ENCODE measurements at places on chromosomes 16 and 17.

GRCh38 chr16:53372992-53373871 lies 61.0 kb upstream of the RBL2 start:
- peak; percentile 51 for DNase-seq

DNA sequence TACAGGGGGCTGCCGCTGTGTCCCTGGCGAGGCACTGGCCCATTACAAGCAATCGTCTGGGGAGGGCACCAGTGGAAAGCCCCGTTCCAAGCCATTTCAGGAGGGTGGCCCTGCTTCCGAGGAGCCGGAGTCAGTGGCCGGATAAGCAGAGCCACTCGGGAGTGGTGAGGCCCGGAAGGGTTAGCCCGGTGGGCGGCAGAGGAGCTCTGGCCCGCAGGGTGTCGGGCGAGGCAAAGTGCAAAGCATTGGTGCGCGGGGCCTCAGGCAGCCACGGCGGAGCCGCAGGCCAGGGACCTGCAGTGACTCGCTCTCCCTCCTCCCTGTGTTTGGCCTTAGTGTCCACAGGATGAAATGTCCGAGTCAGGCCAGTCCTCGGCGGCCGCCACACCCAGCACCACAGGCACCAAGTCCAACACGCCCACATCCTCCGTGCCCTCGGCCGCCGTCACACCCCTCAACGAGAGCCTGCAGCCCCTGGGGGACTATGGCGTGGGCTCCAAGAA lies 24.6 kb downstream of the NME3 start:
- DNase-seq, result peak; percentile 64

DNA sequence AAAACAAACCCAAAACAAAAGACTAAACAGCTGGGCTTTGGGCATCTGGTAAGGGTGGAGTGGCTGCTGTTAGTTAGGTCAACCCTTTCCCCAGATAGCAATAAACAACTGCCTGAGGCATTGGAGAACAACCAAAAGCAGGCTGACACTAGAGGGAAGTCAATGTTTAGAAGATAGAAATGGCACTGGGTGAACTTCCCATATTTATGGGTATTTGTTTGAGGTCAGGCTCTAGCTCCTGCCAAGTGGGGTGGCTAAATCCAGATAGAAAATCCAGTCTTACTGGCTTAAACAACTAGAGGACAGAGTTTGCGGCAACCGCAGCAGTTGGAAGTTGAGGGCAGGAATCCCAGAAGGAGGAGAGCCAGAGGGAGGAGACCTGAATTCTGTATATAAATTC lies 79.4 kb downstream of the SDK2 start:
- no peak for DNase-seq

DNA sequence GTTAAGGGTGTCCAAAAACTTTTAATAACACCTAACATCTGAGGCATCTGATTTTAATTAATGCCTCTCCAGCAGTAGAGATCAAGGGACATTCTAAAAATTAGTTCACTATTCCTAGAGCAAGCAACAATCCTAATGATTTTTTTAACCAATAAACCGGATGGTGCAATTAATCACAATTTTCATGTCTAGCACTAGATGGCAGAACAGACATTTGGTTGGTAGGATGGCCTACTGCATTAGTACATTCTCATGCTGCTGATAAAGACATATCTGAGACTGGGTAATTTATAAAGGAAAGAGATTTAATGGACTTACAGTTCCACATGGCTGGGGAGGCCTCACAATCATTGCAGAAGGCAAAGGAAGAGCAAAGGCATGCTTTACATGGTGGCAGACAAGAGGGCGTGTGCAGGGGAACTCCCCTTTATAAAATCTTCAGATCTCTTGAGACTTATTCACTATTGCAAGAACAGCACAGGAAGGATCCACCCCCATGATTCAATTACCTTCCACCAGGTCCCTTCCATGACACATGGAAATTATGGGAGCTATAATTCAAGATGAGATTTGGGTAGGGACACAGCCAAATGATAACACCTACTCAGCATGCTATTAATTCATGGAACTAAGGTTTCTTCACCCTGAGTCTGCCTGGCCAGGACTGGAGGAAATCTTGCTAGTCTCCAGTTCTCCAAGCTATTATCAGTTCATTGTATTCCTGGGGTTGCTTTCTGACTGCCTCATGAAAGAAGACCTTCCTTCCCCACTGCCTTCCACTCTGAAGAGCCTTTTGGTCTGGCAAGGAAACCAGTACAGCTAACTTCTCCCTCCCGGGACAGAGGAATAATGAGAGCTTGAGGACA lies 24.8 kb downstream of the HS3ST3A1 start:
- DNase-seq, result no peak

DNA sequence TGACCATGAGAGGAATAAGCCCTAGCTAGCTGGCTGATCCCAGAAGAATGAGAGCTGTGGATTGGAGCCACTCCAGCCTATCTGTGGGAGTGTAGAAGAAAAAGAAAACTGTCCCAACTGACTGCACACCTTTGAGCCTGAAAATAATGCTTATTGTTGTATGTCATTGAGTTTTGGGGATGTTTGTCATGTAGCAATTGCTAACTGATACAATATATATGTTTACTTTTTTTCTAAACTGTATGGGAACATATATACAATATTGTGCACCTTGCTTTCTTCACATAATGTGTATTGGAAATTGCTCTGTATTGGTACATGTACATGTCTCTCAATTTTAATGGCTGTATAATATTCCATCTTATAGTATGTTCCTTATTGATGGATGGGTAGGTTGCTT lies 124.0 kb upstream of the NLRP1 start:
- no peak for DNase-seq

DNA sequence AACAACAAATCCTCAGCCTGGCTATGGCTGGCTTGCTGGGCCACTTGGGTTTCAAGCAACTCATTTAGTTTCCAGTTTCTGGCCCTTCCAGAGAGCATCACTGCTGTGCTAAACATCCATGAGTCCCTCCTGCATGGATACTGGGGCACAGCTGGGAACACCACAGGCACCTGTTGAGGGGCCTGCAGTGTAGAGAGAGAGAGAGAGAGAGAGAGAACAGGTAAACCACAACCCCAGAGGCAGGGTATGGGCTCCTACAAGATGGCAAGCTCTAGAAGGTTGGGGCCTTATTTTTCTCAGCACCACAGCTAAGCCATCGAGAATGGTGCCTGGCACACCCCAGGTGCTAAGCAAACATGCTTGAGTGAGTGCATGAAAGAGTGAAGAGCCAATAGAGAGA lies 120.3 kb downstream of the RBFOX3 start:
- DNase-seq, result no peak

DNA sequence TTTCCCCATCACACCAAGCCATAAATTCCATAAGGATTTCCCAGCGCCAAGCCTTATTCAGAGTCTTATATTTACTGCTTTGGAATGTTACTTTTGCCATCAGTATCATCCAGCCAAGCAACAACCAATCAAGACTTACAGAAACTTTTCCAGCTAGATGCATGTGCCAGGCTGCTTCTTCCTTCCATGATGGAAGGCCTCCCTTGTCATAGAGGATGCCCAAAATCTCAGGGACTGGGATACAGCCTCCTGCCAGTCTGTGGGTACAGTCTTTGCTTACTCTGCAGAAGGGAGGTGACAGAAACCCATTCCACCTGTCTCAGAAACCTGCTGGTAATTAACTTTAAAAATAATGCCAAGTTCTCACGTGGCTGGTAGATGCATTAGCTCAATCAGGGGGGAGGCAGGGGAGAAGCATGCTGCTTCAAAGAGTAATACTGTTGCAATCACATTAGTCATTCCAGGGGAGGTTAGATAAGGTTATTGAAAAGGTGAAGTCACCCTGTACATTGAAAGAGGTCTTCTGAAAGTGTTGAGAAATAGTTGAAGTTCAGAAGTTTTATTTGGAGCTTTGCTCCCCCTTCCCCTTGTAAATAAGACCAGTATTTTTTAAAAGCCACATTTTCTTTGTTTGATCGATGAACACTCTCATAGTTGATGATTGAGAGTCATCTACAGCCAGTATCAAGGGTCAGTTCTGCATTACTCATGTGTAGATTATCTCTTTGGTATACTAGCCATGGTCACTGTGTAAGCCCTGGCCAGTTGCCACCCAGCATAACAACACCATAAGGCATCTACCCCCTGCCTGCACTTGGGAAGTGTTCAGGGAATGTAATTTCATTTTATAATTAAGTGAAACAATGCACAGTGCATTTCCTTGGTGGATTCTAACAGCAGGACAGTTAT lies 22.2 kb downstream of the HLF start:
- peak; percentile 86 for DNase-seq

- no peak for DNase-seq
These were observed 231.0 kb downstream of the C16orf95 start for GRCh38 chr16:87086156-87086555.

GRCh38 chr17:46974086-46974485 lies 5.0 kb downstream of the RPRML start:
- DNase-seq, result no peak

DNA sequence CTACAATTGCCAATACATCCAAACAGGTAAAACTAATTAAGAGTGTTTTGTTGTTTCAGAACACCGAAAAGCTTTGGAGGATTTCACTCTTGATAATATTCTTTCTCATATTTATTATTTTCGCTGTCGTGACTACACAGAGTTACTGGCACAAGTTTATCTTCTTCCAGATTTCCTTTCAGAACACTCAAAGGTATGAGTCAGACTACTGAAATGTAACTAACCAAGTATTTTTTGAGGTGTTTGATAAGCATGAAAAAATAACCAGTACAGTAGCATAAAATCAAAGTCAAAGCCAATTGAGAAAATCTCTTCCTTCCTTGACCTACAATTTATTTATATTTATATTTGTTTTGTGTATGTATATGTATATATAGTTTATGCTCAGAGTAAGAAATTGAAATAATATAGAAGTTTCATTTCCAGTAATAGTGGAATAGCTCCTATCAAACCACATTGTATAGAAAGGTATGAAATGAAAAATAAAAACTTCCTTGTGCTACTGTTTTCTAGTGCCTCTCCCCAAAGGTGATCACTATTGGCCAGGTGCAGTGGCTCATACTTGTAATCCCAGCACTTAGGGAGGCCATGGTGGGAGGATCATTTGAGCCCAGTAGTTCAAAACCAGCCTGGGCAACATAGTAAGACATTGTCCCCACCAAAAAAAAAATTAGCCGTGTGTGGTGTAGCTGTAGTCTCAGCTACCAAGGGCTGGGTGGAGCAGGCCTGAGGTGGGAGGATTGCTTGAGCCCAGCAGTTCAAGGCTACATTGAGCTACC lies 10.9 kb downstream of the RAD51C start:
- DNase-seq, result peak; percentile 67

DNA sequence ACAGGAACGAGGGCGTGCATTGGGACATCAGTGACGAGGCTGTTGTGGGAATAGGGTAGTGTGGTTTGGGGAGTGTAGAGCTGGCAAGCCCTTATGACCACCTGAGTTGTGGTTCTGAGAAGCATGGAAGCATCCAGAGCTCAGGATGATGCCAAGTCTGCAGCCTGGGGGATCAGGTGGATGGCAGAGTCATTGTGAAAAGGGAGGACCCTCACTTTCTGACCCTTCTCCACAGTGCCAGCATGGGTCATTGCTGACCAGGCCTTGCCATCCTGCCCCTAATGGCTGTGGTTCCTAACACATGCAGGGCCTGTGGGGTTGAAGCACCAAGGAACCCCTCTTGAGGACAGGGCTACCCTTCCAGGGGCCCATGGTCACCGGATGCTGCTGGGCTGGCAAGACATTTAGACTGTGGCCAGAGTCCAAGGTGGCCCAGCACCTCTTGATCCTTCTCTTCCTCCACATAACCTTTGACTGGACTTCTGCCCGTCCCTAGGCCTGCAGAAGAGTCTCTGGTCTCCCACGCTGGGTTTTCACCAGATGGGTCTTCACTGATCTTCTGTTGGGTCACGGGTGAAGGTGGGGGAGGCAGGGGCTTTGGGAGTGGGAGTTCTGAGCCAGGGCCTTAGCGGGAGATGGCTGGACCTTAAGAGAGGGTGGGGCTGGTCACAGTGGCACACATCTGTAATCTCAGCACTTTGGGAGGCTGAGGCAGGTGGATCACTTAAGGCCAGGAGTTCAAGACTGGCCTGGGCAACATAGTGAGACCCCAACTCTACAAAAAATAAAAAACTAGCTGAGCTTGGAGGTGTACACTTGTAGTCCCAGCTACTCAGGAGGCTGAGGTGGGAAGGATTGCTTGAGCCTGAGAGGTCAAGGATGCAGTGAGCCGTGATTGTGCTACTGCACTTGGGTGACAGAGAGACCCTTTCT lies 2.0 kb upstream of the PLA2G15 start:
- DNase-seq, result no peak

GRCh38 chr17:37276475-37276874 lies 99.3 kb upstream of the C17orf78 start:
- DNase-seq, result peak; percentile 83
